ENCODE measurements at places on chromosomes 16 and 17. TPM values are rescaled to one million over a fixed set of nuclear protein-coding genes. Genes with fewer than 3 reads are reported as not detected.

- H3K27ac ChIP-seq: no peak overlapping the region
- no peaks in the 10 kb centered on the region for H3K27me3 ChIP-seq
- peak; percentile 28 for DNase-seq
- H3K4me1 ChIP-seq: peaks cover 30% of the 10 kb centered on the region
- H3K36me3 ChIP-seq: no peaks in the 10 kb centered on the region
Observed at GRCh38 chr17:63041251-63041650, 75.2 kb downstream of the TANC2 start.

GRCh38 chr16:70437017-70437581 lies 1.8 kb downstream of the ST3GAL2 start:
- H3K27me3 ChIP-seq: no peaks in the 10 kb centered on the region
- H3K4me1 ChIP-seq: peaks cover 46% of the 10 kb centered on the region
- DNase-seq: peak; percentile 82
- H3K4me3 ChIP-seq: peak overlapping the region; percentile 94

DNA sequence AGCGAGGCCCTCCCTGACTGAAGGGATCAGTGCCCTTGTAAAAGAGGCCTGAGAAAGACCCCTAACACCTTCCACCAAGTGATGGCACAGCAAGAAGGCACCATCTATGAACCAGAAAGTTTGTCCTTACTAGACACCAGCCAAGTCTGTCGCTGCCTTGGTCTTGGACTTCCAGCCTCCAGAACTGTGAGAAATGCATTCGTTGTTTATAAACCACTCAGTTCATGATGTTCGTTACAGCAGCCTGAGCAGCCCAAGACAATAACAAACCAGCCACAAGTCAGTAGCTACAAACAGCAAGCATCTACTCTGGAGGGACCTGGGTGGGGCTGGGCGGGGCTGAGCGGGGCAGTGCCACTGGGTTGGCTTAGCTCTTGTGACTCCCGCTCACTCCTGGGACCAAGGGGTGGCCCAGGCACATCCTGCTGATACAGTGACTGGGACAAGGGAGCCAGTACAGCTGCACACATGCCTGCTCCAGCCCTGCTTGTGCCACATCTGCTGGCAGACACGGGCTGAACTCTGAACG lies 234.9 kb downstream of the IRF8 start:
- no peak for DNase-seq
- H3K27me3 ChIP-seq: no peaks in the 10 kb centered on the region
- no peaks in the 10 kb centered on the region for H3K4me1 ChIP-seq
- no peaks in the 10 kb centered on the region for H3K36me3 ChIP-seq
- H3K27ac ChIP-seq: no peak overlapping the region

GRCh38 chr16:51592535-51593300 lies 441.6 kb upstream of the SALL1 start:
- no peak overlapping the region for H3K4me3 ChIP-seq
- no peak overlapping the region for H3K27ac ChIP-seq
- H3K4me1 ChIP-seq: peaks cover 15% of the 10 kb centered on the region
- no peaks in the 10 kb centered on the region for H3K27me3 ChIP-seq
- no peaks in the 10 kb centered on the region for H3K36me3 ChIP-seq
- no peak for DNase-seq

DNA sequence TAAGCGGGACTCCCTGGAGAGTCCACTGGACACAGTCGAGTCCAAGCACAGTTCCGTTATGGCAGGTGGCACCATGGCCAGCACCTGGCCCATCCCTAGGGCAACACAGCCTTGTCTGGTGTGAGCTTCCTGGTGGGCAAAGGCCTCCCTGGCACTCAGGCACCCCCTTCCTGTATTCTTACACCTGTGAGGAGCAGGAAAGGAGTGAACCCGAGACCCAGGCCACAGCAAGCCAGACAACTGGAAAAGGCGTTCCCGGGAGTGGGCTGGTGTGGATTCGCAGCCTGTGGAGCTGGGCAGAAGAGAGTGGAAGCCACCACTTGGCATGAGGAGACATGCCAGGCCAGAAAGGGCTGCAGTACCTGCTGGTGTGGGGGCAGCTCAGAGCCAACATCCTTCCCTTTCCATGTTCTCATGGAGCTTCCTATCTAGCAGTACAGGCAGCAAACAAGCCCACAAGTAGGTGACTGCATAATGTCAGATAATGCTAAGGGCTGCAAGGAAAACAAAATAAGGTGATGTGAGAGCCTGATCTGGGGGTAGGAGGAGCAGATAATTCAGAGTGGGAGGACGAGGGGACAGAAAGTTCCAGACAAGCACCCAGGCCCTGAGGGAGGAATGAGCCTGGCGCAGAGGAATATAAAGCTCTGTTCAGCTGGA lies 87.0 kb downstream of the GNAO1 start:
- no peak for DNase-seq
- H3K27me3 ChIP-seq: no peaks in the 10 kb centered on the region
- no peak overlapping the region for H3K4me3 ChIP-seq
- peaks cover 38% of the 10 kb centered on the region for H3K4me1 ChIP-seq
- no peak overlapping the region for H3K27ac ChIP-seq

- no peak overlapping the region for H3K27ac ChIP-seq
- DNase-seq: no peak
- no peaks in the 10 kb centered on the region for H3K27me3 ChIP-seq
- no peaks in the 10 kb centered on the region for H3K36me3 ChIP-seq
- no peak overlapping the region for H3K4me3 ChIP-seq
Observed at GRCh38 chr17:6163612-6164333, 93.6 kb downstream of the WSCD1 start.

- H3K27ac ChIP-seq: no peak overlapping the region
- no peaks in the 10 kb centered on the region for H3K27me3 ChIP-seq
- no peaks in the 10 kb centered on the region for H3K36me3 ChIP-seq
- DNase-seq: no peak
Observed at GRCh38 chr17:78256707-78257591, 25.5 kb downstream of the TMEM235 start.

DNA sequence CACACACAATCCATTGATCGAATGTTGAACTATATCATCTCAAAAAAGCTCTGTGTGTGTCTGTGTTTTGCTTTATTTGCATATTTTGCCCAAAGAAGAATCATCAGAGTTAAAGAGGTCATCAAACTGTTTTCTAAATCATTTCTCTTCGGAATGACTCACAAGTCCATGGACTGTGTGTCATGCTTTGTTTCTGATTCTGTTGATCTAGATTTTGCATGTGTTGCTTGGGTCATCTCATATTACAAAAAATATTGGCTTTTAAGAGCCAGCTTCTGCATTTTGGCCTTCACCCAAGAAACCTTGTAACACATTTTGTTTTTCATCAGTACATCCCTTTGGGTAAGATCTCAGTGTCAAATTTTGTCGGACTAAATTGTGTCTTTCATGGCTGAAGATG lies 471.2 kb upstream of the HSBP1 start:
- peaks cover 19% of the 10 kb centered on the region for H3K4me1 ChIP-seq
- H3K4me3 ChIP-seq: no peak overlapping the region
- no peaks in the 10 kb centered on the region for H3K27me3 ChIP-seq
- DNase-seq: no peak
- no peaks in the 10 kb centered on the region for H3K36me3 ChIP-seq

- H3K27me3 ChIP-seq: no peaks in the 10 kb centered on the region
- H3K4me1 ChIP-seq: peaks cover 4% of the 10 kb centered on the region
- no peak for DNase-seq
- no peak overlapping the region for H3K4me3 ChIP-seq
- H3K27ac ChIP-seq: no peak overlapping the region
Observed at GRCh38 chr16:24189941-24190340, 66.2 kb upstream of the CACNG3 start.

DNA sequence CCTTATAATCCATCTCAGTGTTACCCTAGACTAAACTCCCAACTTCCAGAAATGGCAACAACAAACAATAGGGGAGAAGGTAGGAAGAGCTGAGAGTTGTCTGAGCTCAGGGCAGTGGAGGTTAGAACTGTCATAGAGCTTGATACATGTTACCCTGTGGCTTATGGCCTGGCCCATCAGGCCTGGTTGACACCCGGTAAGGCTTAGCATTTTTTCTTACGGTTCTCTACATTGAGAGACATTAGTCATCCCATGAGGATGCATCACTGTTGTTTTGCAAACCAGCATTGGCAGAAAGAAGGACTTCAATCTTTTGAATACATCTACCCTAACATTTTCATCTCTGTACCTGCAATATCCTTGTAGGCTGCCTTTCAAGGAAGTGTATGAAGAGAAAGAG lies 226.6 kb downstream of the PHKB start:
- no peak overlapping the region for H3K4me3 ChIP-seq
- H3K27ac ChIP-seq: no peak overlapping the region
- no peaks in the 10 kb centered on the region for H3K36me3 ChIP-seq
- no peaks in the 10 kb centered on the region for H3K4me1 ChIP-seq

DNA sequence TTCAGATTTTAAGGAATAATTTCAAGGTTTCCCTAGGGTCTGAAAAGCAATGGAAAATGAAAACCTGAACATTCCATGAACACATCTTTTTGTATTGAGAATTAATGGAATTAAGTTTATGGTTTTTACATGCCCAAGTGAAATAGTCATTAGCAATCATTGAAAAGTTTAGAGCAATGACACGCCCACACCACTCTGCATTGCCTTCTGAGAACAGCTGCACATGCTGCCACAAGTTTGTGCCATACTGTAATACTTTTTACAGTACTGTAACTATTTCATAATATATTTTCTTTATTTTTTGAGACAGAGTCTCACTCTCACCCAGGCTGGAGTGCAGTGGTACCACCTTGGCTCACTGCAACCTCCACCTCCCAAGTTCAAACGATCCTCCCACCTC lies 345.2 kb upstream of the PMFBP1 start:
- no peak overlapping the region for H3K4me3 ChIP-seq
- peaks cover 3% of the 10 kb centered on the region for H3K36me3 ChIP-seq
- DNase-seq: no peak
- H3K4me1 ChIP-seq: no peaks in the 10 kb centered on the region
- H3K27me3 ChIP-seq: no peaks in the 10 kb centered on the region

Gene CACNG5
- 3.3 TPM for total RNA-seq

Gene MYH11
- 1.0 TPM for total RNA-seq

Gene TMEM100
- total RNA-seq: 0.10 TPM

Gene NKD1
- total RNA-seq: 2.1 TPM

Gene CACNG4
- total RNA-seq: 4.1 TPM

Gene SLC46A1
- total RNA-seq: 12.7 TPM

Gene CA5A
- total RNA-seq: not detected

Gene PABPN1L
- not detected for total RNA-seq

Gene OR1A1
- total RNA-seq: not detected

All from GM23338 (cell line).